WTC11 (cell line): ENCODE measurements at places on chromosomes 4 and X. TPM values are rescaled to one million over a fixed set of nuclear protein-coding genes. Genes with fewer than 3 reads are reported as not detected.
A peak's percentile ranks its signal among the peaks of the same experiment; 100 is the strongest.

GRCh38 chr4:41426539-41426938, 111.4 kb upstream of the LIMCH1 start:
- DNase-seq = no peak
- H3K27me3 ChIP-seq = peaks cover 19% of the 10 kb centered on the region
- H3K27ac ChIP-seq = no peak overlapping the region
- H3K4me3 ChIP-seq = no peak overlapping the region

GRCh38 chr4:8319731-8320385, 50.3 kb downstream of the HTRA3 start:
- peaks cover 3% of the 10 kb centered on the region; the same call in 1 of the 2 replicates for H3K27me3 ChIP-seq
- no peak overlapping the region for H3K4me3 ChIP-seq
- DNase-seq = no peak
- H3K27ac ChIP-seq = no peak overlapping the region
- 0 out of 2 replicates have a peak, but pooled peaks cover 2% of the 10 kb centered on the region for H3K36me3 ChIP-seq

GRCh38 chrX:54419559-54420302, 20.5 kb upstream of the TSR2 start:
- H3K27me3 ChIP-seq = no peaks in the 10 kb centered on the region; the same call in 1 of the 2 replicates
- H3K4me3 ChIP-seq = no peak overlapping the region
- no peak overlapping the region for H3K27ac ChIP-seq
- no peaks in the 10 kb centered on the region for H3K36me3 ChIP-seq
- no peak for DNase-seq

GRCh38 chr4:154208424-154208823, 283.2 kb downstream of the DCHS2 start:
- peak; percentile 44 for DNase-seq
- no peaks in the 10 kb centered on the region for H3K27me3 ChIP-seq
- peaks cover 6% of the 10 kb centered on the region for H3K4me1 ChIP-seq
- no peak overlapping the region for H3K4me3 ChIP-seq
- no peak overlapping the region for H3K27ac ChIP-seq

DNA sequence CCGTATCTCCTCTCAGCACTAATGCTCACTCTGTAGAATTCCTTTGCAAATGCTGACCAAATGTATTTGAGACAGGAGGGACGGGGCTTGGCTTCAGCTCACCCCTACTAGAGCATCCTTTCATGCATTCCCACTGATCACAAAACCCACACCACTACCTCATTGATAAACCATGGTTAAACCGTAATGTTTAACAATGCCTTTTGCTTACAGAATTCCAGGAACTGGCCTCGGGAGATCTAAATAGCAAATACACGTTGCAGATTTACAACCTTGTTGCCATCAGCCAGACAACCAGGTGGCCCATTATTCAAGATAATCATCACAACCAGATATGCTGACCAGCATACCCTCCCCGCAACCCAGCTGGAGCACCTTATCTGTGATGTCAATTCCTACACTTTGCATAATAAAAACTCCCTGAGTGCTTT, 391.9 kb downstream of the KCTD8 start:
- H3K4me1 ChIP-seq = peaks cover 59% of the 10 kb centered on the region
- H3K36me3 ChIP-seq = peaks cover 43% of the 10 kb centered on the region
- peak overlapping the region; percentile 99 for H3K27ac ChIP-seq
- H3K4me3 ChIP-seq = peak overlapping the region; percentile 2

DNA sequence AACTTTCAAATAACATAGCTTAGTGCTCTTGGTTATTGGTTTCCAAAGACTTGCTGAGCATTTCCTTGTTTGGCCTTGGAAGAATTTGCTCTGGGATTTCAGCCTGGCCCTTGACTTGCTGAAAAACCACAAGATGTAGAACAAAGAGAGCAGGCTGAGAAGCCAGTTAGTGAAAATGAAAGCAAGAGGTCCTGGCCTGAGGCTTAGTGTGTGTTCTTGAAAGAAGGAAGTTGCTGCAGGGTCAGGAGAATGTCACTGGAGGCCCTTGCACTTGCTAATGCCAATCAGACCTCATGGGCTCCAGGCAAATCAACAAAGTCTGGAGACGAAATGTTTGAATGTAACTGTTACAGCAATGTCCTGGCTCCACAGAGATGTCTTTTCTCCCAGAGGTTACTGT, 79.4 kb downstream of the SYNPO2 start:
- H3K4me1 ChIP-seq = peaks cover 25% of the 10 kb centered on the region
- H3K36me3 ChIP-seq = no peaks in the 10 kb centered on the region
- H3K27me3 ChIP-seq = no peaks in the 10 kb centered on the region

GRCh38 chr4:154158361-154159155, 333.0 kb downstream of the DCHS2 start:
- no peak overlapping the region for H3K4me3 ChIP-seq
- no peaks in the 10 kb centered on the region for H3K36me3 ChIP-seq
- peaks cover 8% of the 10 kb centered on the region for H3K4me1 ChIP-seq
- no peak for DNase-seq
- H3K27me3 ChIP-seq = no peaks in the 10 kb centered on the region
- H3K27ac ChIP-seq = no peak overlapping the region

- H3K4me3 ChIP-seq = no peak overlapping the region
- H3K27ac ChIP-seq = peak overlapping the region; percentile 45; the same call in 1 of the 2 replicates
- peaks cover 12% of the 10 kb centered on the region for H3K4me1 ChIP-seq
- H3K36me3 ChIP-seq = no peaks in the 10 kb centered on the region
- no peak for DNase-seq
These were observed 316.7 kb upstream of the DIPK2B start for GRCh38 chrX:45517090-45517973.

The SSX7 gene
- not detected in 3 replicates for total RNA-seq
